ENCODE measurements at places on chromosomes 2 and 18.

- no peak for DNase-seq
Measured at GRCh38 chr2:109615637-109616144, 1.5 kb downstream of the SOWAHC start.

- DNase-seq, result no peak
Measured at GRCh38 chr2:237535385-237536082, 30.8 kb upstream of the PRLH start.

- no peak for DNase-seq
Measured at GRCh38 chr18:69659142-69659651, 258.5 kb downstream of the DOK6 start.

DNA sequence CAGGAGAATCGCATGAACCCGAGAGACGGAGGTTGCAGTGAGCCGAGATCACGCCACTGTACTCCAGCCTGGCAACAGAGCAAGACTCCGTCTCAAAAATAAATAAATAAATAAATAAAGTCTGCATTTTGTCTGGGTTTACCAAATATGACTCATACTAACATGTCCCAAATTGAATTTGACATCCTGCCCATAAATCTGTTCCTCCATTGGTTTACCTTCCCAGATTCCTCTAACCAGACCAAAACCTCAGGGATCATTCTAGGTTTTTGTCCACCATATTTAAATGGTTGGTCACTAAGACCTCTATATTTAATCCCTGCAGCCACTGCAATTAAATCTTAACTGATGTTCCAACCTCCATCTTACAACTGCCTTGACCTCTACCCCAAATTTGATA lies 150.9 kb downstream of the ATAD2B start:
- no peak for DNase-seq

DNA sequence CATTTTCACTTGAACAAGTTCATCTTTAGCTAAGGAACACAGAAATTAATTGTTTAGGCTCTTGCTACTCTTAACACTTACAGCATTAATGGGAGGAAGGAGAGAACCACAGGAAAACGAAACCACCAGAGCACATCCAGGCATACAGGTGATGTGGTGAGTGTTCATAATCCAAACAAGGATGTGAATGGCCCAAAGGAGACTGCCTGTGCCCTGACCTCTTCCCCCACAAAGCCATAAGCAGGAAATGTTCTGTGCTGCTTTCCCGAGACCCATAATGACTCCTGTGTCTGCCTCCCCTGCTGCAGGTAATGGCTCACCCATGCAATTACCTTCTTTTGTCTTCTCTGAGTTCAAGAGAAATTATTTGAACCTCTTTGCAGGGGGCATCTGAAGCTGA lies 295.9 kb upstream of the LINC00305 start:
- DNase-seq, result no peak

GRCh38 chr2:28557389-28558131 lies 61.7 kb downstream of the PLB1 start:
- no peak for DNase-seq

DNA sequence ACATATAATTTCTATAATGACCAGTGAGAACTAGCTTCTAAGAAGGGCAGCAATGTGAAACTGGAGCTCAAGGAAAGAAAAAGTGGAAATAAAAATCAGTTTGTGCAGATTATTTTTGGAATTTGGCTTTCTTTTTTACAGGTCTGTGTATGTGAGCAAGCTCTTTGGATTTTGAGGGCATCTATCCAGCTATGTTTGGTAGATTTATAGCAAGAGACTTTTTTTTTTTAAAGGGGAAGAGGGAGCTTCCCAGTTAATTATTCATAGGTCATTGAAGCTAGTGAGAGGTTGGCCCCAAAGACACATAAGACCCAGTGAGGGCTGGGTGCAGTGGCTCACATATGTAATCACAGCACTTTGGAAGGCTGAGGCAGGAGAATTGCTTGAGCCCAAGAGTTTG lies 24.0 kb upstream of the COLEC12 start:
- no peak for DNase-seq

GRCh38 chr18:6052449-6052913 lies 157.2 kb upstream of the TMEM200C start:
- no peak for DNase-seq

All from inflammatory macrophage treated with lipopolysaccharide for 1 hour (primary cell).